Stimulated activated CD8-positive, alpha-beta memory T cell treated with anti-CD3 and anti-CD28 coated beads, Interleukin-4, amount 100 ng/mL, for 1 hour (primary cell): ENCODE measurements at places on chromosomes 5 and 9.

GRCh38 chr9:94802793-94803192 is 76.3 kb downstream of the AOPEP start:
- no peak for DNase-seq

- DNase-seq, result no peak
Measured at GRCh38 chr5:111299067-111299481, 74.9 kb downstream of the CAMK4 start.

DNA sequence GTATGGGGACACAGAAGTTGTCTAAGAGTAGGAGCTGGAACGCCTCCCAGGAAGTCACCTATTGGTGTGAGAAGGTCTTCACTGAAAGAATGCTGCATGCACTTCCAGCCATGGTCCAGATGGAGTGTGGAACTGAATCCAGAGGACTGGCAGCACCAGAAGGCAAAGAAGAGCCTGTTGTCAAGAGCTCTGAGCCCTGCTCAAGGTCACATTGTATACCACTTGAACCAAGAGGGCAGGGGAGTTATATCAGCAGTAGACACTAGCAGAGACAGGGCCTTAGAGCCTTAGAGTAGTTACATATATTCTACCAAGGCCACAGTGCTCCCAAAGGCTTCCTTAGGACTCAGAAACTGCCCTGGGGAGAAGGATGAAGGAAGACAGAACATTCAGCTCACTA is 130.8 kb upstream of the POC5 start:
- no peak for DNase-seq

- no peak for DNase-seq
Measured at GRCh38 chr5:9174446-9174845, 371.4 kb downstream of the SEMA5A start.

DNA sequence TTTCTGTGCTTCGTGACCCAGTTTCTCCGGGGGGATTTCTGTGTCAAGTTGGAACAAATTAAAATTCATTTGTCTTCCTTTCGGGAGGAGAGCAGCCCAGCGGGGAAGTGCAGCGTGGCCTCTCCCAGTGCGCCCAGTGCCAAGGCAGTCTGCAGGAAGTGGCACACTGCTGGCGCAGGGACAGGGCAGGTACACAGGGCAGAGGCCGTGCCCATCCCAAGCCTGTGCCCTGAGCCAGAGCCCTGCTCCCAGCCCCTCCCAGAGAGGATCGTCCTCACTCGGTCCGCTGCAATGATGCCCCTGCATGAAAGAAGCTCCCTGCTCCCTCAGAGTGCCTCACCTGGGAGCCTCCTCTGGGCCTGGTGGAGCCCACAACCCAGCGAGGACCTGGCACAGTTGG is 82.4 kb upstream of the PPP1R26 start:
- DNase-seq, result no peak

GRCh38 chr5:73451224-73452130 is 2.9 kb upstream of the FOXD1 start:
- peak; percentile 37 for DNase-seq
